ENCODE measurements at places on chromosomes 6 and 20.

DNA sequence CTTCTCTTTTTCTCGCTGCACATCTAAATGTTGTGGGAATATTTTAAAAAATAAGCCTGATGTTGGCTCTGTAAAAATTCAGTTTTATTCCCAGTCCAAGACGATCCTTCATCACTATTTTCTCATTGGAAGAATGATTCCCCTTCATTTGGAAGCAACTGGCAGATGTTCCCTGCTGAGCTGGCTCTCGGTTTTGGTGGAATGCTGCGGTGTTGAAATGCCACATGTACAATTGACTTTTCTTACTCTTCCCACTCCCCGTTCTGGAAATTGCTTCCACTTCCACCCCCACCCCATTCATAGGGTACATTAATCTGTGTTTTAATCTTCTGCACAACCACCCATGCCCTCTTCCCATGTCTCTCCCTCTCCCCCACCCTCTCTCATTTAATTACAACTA lies 496.3 kb upstream of the MAP3K7 start:
- DNase-seq, result no peak

- DNase-seq, result no peak
Observed at GRCh38 chr6:167428664-167429333, 103.9 kb downstream of the TTLL2 start.

- DNase-seq, result no peak
Observed at GRCh38 chr6:163756079-163756478, 341.6 kb downstream of the QKI start.

DNA sequence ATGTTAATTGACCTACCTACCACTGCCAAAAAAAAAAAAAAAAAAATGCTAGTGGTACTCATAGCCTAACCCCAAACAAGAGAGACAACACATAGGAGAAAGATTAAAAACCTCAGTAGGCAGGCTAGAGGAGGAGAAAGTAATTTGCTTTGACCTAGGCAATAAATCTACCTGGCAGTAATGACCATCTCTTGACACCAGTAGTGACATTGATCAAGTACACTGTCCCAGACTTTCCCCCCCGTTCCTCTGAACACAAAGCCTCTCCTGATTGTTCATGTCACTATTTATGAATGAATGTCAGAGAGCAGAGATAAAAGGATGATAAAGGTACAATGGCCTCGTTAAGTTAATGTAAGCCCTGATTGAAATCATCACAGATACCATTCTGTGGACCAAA lies 746.8 kb downstream of the CBLN4 start:
- no peak for DNase-seq

GRCh38 chr6:10465629-10466499 lies 51.0 kb upstream of the TFAP2A start:
- DNase-seq, result peak; percentile 18

- DNase-seq, result no peak
Observed at GRCh38 chr6:132858750-132859149, 44.4 kb downstream of the RPS12 start.

DNA sequence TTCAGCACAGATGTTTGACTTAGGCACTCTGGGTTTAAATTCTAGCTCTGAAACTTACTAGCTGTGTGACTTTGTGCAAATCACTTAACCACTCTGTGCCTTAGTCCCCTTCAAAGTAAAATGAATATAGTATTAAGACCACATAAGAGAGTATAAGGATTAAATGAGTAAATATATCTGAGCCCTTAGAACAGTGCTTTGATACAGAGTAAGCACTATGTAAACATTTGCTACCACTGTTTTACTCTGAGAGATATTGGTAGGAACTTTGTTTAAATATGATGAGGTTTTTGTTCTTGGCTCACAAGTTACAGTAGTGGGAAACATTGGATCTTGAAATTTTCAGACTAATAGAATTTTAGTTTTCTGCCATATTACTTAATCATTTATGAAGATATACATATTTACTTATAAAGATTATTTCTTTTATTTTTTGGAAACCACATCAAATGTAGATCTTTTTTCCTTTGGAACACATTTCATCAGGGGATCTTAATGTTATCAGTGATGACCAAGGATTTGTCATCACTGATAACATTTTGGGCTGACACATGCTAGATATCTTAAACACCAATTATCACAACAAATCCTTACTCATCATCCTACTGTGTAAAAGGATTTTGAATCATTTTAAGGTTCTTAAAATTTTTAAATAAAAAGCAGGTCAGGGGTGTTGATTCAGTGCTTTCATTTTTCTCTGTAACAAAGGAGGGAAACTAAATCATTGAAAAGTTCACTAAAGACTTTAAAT lies 226.2 kb downstream of the EYA4 start:
- no peak for DNase-seq

- DNase-seq, result no peak
Observed at GRCh38 chr6:82259389-82259788, 11.8 kb upstream of the IBTK start.

- peak; percentile 80 for DNase-seq
Observed at GRCh38 chr6:105326216-105326615, 76.7 kb downstream of the PREP start.

DNA sequence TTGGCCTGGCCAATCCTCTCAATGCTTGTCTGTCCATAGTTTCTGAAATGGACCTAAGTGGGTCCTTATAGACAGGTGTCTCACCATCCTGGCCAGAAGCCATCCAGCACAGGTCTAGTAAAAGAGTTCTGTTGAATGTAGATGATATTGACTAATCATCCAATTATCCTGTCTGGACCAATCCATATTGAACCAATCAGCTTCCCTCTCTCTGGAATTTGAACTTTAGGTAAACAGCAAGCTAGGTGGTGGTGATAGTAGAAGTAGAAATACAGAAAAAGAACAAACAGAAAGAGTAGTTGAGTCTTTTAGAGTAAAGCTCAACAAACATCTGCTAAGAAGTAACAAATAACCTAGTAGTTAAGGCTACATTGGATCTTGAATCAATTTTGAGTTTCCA lies 9.5 kb upstream of the PNRC1 start:
- DNase-seq, result no peak

- no peak for DNase-seq
Observed at GRCh38 chr6:12944001-12944400, 227.4 kb downstream of the PHACTR1 start.

GRCh38 chr6:167745670-167746389 lies 80.9 kb upstream of the AFDN start:
- DNase-seq, result no peak

DNA sequence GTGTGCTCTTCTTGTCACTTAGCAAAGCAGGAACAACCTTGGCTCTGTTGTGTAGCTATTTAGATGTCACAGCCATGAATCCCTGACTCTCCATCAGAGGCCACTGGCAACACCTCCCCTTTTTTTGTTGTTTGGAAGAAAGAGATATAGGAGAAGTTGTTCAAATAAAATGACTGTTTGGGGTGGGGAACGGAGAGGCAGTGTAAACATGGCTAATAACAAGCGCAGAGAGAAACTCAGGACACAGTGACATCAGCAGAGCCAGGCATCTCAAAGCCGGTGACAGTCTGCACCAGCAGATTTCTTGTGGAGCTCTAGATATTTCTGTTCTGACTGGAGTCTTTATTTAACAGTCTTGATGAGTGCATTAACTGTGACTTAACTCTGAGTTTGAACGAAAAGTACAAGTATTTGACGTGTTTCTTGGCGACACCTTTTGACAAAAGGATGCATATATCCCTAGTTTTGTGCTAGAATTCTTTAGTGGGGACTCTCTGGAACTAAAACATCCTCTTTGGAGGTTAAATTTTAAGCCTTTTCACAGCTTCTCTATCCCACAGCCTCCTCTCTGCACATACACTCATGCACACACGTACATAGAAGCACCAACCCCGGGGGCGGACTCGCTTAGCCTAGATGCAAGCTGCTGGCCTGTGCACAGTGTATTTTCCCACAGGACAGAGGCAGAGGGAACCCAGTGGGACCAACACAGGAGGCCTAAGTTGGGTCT lies 53.8 kb downstream of the ADAT2 start:
- no peak for DNase-seq

- no peak for DNase-seq
Observed at GRCh38 chr6:17881085-17881858, 106.2 kb downstream of the KIF13A start.

DNA sequence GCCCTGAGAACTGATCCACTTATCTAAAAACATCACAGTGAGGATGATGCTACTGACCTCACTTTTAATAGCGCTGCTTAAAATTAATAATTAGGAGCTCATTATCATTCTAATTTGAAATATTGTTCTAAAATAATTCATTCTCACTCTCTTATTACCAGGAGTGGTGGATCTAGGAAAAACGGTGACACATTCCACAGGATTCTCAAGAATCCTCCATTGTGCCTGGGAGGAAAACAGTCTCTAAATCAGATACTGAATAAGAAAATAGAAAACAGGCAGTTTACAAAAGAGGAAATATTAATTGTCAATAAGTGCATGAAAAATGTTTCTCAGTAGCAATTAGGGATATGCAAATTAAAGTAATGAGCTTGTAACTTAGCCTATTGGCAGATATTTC lies 187.4 kb downstream of the TENT5A start:
- DNase-seq, result no peak

- no peak for DNase-seq
Observed at GRCh38 chr20:37748015-37748414, 54.2 kb downstream of the CTNNBL1 start.

DNA sequence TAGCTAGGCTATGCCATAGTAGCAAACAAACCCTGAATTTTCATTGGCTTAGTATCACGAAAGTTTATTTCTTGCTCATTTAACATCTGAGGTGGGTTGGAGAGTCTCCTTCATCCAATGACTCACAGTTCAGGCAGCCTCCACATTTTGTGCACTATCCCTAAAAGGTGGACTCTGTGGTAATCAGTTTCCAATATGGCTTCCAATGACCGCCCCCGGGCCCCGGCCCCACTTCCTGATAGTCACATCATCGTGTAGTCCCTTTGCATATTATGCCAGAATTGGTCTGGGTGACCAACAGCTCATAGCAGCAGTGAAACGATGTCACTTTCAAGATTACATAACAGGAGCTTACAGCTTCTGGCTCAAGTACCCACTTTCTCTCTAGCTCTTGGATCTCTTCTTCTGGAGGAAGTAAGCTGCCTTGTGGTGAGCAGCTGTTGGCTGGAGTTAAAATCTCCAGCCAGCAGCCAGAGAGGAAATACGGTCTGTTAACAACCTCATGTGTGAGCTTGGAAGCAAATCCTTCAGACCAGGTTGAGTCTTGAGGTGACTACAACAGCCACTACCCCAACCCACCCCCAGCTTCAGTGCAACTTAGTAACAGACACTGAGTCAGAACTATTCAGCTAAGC lies 7.8 kb downstream of the HCRTR2 start:
- DNase-seq, result no peak

GRCh38 chr6:13354331-13355042 lies 26.1 kb upstream of the TBC1D7 start:
- DNase-seq, result no peak

Measured in NCI-H1105 (cell line).